Right renal cortex interstitium (tissue), 3 donors: ENCODE measurements at places on chromosomes 5 and 9.

DNA sequence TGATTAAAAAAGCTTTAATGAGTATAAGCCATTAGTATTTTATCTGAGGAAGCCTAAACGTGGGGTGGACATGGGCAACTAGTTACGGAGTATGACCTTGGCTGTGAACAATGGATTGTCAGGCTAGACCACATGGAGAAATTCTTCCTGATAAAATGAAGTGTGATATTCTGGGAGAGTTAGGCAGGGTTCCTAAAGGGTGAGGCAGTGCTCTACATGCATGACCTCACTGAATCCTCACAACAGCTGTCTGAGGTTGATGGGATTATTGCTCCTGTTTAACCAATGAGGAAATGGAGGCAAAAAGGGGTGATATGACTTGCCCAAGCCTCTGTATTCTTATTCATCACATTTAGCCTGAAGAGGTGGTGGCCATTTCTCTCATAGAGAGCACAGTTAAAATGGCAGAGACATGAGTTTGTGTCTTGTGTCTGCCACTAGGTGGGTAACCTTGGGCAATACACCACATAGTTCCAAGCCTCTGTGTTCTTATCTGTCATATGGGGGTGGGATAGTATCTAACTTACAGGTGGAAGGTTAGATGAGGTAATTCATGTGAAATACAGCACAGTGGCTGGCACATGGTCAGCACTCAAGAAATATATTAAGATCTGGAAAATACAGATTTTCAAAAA lies 96.1 kb upstream of the NR3C1 start:
- DNase-seq = no peak

DNA sequence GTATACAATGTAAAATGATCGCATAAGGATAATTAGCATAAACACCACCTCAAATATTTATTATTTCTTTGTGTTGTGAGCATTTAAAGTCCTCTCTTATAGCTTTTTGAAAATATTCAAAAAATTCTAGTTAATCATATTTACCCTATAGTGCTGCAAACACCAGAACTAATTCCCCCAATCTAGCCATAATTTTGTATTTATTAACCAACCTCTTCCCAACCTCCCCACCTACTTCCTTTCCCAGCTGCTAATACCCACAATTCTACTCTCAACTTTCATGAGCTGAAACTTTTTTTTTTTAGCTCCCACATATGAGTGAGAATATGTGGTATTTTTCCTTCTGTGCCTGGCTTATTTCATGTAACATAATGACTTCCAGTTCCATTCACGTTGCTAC lies 317.8 kb upstream of the ATP10B start:
- DNase-seq = no peak

GRCh38 chr5:88675708-88676636 lies 207.0 kb downstream of the MEF2C start:
- no peak for DNase-seq

GRCh38 chr9:104232781-104233341 lies 138.8 kb downstream of the SMC2 start:
- DNase-seq = no peak

- peak; percentile 10 for DNase-seq
Observed at GRCh38 chr9:75855509-75855908, 35.0 kb upstream of the PCSK5 start.

- no peak for DNase-seq
Observed at GRCh38 chr9:83724436-83724835, 16.7 kb upstream of the UBQLN1 start.

- no peak for DNase-seq
Observed at GRCh38 chr9:1098551-1098950, 48.4 kb downstream of the DMRT2 start.

- DNase-seq = no peak
Observed at GRCh38 chr5:44719856-44720255, 88.9 kb upstream of the MRPS30 start.

GRCh38 chr9:113640418-113640817 lies 176.9 kb downstream of the RGS3 start:
- no peak for DNase-seq

DNA sequence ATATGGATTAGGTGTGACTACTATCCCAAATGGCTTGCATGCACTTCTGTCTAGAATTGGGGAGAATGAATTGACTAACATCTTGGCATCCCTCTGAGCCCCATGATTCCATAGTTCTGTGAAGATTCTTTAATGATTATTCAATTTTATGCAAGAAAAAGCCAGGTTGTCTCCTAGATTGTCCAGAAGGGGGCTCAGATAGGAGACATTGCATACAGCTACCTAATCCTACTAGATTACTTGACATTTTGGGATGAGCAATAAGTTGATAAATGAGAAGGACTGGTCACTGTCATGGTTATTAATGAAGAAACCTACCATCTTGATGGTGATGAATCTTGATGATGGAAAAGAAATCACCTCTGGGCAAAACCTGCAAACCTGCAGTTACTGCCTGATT lies 117.0 kb downstream of the CARTPT start:
- DNase-seq = no peak

GRCh38 chr5:159412284-159413046 lies 82.2 kb upstream of the IL12B start:
- DNase-seq = no peak

GRCh38 chr9:128923493-128923883 lies 2.7 kb downstream of the PHYHD1 start:
- DNase-seq = no peak

DNA sequence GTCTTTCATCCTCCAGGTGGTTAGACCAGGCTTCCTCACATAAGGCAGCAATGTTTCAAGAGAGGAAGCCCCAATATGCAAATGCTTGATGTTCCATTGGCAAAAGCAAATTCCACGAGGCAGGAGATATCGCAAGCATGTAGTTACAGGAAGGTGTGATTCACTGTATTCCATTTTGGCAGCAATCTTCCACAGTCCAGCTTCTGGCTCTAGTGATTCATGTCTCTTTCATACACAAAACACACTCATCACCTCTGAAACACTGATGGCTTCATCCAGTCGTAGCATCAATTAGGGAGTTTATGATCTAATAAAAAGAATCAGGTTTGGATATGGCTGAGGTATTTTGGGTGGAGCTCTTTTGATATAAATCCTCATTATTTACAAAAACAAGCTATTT lies 552.2 kb upstream of the RIOK2 start:
- DNase-seq = no peak

DNA sequence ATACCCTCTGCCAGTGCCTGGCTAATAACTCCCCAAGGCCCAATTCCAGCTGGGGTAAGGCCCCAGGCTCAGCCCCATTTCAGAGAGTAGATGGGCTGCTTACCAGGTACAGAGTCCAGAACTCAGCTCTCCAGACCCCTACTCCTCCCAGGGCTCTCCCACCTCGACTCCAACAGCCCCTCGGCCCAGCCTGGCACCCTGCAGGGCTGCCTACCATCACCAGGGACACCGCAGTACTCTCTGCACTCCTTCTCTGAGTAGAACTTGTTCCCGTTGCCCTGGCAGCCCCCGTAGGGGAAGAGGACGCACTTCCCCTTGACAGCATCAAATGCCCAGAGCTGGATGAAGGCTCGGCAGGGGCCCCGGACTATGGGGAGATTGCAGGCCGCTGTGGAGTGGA lies 17.4 kb downstream of the AMBP start:
- DNase-seq = no peak

- DNase-seq = no peak
Observed at GRCh38 chr5:181281077-181281983, 20.4 kb upstream of the TRIM52 start.

- DNase-seq = no peak
Observed at GRCh38 chr5:14364576-14365472, 216.8 kb upstream of the OTULINL start.

DNA sequence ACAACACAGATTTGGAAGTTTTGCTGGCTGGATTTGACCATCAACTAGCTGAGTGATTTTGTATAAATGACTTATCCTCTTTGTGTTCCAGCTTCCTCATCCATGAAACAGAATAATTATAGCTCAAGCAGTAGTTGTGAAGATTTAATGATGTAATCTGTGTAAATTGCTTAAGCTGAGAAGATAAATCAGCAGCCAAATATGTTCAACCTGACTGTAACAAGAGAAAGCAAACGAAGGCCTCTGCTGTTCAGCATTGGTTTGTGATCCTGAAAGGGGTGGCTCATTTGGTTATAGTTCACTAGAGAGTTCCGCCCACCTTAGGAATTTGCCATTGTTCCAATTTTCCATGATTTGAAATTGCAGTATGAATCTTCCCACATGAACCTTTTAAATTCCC lies 75.7 kb upstream of the CCDC112 start:
- DNase-seq = no peak

DNA sequence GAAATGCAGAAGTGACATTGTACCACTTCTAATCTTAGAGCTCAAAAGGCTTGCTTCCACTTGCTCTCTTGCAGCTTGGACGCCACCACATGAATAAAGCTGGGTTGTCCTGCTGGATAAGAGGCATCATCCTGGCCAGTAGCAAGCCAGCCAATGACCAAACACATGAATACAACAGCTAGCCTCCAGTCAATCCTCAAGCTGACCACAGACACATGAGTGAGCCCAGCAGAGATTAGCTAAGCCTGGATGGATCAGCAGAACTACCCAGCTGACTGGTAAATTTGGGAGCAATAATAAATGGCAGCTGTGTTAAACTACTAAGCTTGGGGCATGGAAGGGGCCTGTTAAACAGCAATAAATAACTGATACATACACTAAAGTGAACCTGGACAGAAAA lies 121.1 kb upstream of the SLC12A2 start:
- no peak for DNase-seq

DNA sequence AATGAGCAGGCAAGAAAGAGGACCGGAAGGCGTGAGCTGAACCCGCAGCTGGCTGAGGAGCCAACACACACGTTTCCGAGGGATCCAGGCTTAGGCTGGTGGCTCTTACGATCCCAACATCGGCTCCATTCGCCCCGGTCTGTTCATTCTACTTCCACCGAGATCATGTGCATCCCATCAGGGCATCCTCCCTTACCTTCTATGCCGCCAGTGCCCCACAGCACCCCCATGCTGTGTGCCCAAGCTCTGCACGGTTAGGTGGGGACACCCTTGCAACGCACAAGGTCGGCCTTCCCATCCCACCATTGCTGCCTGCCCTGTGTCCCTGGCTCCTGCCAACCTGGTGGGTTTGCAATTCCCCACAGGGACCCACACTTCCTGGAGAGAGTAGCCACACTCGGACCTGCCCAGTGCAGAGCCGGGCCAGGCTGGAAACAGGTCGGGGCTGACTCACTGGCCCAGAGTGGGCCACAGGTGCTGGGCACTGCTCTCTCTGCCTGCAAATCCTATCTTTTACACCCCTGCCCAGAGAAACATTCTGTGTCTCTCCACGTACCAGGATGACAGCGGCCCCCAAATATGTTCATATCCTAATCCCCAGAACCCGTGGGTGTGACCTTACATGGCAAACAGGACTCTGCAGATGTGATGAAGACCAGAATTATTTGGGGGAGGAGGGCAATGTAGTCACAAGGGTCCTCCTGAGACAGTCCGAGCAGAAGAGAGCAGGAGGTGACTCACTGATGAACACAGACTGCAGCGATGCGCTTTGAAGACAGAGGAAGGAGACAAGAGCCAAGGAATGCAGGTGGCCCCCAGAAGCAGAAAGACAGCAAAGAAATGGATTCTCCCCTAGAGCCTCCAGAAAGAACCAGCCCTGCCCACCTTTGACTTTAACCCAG lies 182.2 kb downstream of the AUH start:
- DNase-seq = no peak

GRCh38 chr5:172876578-172876977 lies 42.5 kb downstream of the ERGIC1 start:
- no peak for DNase-seq

- DNase-seq = no peak
Observed at GRCh38 chr5:14242447-14242846, 99.3 kb downstream of the TRIO start.

DNA sequence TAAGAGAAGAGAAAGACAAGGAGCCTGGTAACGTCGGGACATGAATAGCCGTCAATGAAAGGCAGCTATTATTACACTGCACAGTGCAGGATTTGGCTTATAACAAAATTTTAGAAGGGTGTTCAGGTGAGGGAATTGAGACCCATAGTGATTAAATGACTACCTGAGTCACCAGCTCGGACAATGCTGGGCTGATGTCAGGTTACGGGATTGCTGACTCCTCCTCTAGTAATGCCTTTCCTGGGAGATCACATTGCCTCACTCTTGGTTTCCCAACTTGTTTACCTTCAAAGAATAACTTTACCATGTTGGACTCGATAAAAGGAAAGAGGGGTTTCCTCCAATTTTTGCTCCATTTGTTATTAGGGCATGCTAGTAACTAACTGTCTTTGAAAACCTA lies 132.6 kb downstream of the GHR start:
- no peak for DNase-seq

DNA sequence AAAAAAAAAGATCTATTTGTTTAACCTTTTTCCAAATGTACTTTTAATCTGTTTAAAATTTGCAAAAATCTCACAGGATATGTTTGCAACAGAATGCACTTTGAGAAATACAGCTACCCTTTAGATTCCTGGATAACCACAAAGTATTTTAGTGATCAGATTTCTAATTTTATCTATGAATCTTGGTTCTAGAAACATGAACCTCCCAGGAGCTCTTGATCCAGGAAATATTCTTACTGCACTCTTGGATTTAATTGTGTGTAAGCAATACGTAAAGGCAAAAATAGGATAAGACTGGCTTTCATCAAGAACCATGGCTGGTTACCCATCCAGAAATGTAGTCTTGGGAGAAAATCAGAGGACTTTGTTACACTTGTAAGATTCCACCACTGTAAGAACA lies 1581.8 kb upstream of the WWC1 start:
- DNase-seq = no peak

DNA sequence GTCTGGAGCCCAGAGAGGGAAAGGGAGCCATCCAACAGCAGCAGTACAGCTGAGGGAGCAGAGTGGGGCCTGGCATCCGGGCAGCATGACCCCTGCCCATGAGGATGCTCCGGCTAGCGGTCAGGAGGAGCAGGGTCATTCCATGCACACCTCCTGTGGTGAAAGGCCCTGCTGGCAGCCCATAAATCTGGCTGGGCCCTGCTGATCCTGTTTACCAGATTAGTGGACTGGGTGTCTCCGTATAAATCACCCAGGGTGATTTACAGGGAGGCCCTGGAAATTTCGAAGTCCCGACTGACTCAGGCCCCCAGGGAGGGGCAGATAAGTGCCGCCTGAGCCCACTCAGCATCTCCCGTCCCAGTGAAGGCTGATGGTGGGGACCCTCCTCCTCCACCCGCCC lies 117.6 kb upstream of the HAND1 start:
- no peak for DNase-seq

DNA sequence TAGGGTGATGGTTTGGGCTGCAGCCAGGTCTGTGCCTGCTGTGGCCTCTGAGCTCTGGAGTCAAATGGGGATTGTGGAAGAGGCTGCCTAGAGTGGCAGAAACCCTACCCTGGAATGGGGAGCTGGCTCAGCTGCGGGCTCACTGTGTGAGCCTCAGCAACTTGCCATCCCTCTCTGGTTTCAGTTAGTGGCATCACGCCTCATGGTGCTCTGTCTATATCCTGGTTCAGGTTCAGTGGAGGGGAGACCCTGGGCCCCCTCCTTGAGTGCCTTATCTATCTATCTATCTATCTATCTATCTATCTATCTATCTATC lies 132.6 kb downstream of the PHF2 start:
- DNase-seq = no peak

GRCh38 chr9:97560851-97561250 lies 59.4 kb downstream of the TMOD1 start:
- no peak for DNase-seq

- DNase-seq = no peak
Observed at GRCh38 chr9:115615821-115616665, 498.1 kb upstream of the TNC start.

- no peak for DNase-seq
Observed at GRCh38 chr9:120982836-120983235, 56.2 kb upstream of the TRAF1 start.
